AG08396 (cell line): ENCODE measurements at places on chromosomes 1 and 21.

- DNase-seq: peak; percentile 62
Measured at GRCh38 chr1:166164995-166165660, 1.7 kb downstream of the FAM78B start.

DNA sequence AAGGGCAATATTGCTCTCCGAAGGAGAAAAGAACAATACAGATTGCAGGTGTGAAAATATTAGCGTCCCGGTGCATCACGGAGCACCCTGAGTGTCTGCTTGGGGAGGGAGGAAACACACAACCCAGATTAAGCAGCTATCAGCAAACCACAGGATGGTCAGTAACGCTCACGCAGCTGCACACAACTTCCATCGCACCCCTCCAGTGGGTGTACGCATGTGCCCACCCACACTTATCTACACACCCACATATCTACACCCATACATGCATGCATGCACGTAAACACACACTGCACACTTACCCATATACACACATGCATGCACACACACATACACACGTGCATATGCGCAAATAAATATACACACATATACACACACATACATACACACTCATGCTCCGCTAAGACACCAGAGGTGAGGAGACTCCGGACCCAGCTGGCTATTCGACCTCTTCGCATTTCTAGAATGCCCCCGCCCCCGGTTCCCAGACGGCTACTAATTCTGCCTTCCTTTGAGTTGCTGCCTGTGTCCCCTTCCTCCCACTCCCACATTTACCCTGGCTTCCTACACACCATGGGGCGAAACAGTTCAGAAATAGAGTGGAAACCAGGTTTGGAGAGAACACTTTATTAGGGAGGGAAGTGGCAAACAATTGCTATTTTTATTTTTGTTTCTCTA, 26.2 kb downstream of the ITPKB start:
- no peak for DNase-seq

GRCh38 chr21:26815197-26815596, 30.0 kb downstream of the ADAMTS1 start:
- no peak for DNase-seq

DNA sequence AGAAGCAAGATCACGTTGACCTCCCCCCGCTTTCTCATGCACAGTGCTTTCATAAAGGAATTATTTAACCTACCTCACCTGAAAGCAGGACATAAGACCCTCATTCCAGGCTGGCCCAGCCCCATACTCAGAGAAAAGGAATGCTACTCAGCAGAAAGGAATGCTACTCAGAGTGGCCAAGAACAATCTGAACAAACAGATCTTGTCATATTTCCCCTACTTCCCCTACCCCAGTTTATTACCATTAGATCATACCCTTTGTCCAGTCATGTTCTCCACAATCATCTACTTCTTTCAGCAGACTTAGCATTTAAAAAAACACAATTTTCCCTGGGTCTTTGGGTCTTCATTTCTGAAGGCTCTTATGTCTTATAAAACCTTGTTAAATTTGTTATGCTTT, 89.8 kb downstream of the SLC16A1 start:
- DNase-seq: peak; percentile 43

GRCh38 chr1:230548357-230548756, 93.9 kb upstream of the COG2 start:
- DNase-seq: no peak

DNA sequence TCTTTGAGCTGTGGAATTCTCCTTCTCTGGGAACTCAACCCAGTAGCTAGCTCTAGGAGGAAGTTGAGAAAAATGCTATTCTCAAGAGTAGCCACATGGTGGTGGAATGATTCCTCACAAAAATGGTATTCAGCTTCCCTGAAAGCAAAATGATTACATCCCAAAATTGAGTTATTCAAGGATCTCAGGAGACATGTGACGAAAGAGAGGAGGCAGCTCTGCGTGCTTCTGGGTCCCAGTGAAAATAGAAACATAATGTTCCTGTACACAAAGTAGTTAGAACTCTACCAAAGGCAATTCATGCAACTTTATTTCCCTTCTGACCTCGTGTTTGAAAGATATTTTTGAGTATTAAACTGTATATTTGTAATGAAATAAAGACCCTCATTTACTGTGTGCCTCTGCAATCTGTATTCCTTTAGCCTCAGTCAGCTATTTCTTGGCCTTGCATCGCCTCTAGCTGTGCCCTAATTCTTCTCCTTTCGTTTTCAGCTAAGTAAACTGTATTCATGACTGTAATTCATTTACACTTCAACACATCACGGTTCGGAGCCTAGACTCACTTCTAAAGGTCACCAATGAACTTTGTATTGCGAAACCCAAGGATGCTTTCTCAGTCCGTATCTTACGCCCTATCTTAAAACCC, 167.3 kb downstream of the FASLG start:
- peak; percentile 62 for DNase-seq

DNA sequence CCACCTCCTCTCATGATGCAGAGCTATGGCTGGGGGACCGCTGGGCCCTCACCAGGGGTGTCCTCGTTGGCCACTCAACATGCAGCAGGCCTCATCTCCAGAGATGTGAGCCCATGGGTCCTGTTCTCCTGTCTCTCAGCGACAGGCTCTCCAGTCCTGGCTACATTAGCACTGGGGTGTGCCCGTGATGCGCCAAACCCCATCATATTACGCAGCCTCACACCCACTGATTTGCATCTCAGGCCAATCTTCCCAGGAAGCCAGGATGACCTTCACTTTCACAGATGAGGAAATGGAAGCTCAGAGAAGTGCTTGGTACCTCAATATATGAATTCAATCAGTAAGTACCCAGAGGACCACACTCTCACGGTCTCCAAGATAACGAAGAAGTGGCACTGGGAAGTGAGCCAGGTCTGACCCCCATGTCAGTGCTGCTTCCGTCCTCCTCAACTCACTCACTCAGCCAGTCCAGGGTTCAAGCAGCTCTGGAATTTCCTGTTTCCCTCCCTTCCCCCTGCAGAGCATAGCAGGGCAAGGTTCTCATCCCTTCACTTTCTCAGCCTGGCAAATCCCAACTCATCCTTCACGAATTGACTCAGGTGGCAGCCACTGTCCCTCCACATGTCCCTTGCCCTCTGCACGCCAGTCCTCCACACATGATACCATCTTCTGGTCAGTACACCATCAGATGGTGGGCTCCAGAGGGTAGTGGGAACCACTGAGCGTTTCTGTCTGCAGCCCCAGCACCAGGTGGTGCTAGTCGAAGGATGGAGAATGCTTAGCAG, 28.9 kb upstream of the EVA1B start:
- no peak for DNase-seq

GRCh38 chr1:10767282-10767681, 29.2 kb downstream of the CASZ1 start:
- DNase-seq: no peak
